ENCODE measurements at places on chromosomes 6 and 20. TPM values are rescaled to one million over a fixed set of nuclear protein-coding genes. Genes with fewer than 3 reads are reported as not detected.

GRCh38 chr6:32603888-32604287, 14.2 kb upstream of the HLA-DRB1 start:
- no peak for DNase-seq

DNA sequence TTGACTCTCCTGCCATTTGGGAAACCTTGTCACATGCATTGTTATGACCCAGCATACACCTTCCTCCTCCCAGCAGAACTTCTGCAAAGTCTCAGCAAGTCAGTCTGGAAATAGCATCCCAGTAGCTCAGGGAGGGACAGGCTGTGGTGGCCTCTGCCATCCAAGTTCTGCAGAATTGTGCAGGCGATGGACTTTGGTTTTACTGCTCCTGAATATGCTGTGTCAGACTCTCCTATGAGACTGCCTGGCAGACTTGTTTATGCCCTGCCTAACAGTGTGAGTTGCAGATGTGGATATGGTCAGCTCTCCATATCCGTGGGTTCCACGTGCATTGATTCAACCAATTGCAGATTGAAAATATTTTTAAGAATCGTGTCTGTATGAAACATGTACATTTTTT, 52.8 kb downstream of the SNRNP48 start:
- DNase-seq = no peak

DNA sequence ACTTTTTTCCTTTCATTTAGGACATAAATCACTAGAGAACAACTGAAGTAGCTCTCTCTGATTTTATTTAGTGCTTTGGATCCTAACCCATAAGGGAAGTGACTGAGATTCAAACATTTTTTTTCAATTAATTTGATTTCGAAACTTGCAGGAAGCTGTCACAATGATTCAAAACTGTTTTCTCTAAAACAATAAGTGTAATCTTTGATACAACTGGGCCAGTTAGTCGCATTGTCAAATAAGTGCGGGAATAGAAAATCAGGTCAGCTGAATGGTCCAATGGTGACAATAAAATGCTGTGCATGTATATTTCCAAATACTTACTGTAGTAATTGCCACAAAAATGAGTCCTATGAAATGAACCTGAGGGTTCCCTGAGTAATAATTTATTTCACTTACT, 930.8 kb downstream of the TFAP2A start:
- DNase-seq = no peak

DNA sequence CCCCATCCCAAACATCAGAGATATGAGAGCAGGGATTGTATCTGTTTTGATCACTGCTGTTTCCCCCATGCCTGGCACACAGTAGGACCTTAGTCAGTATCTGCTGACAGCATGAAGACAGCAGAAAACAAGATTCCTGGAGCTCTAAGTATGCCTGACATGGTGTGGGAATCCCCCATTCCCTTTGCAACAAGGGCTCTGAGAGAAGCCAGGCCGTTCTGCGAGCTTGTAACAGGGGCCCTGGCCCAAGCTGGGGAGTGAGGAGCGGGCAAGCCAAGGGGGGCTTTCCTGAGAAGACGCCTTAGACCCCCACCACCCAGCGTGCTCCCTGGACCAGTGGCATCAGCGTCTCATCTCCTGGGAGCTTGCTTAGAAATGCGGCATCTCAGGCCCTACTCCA, 25.2 kb downstream of the PREX1 start:
- DNase-seq = no peak

GRCh38 chr6:90586546-90586835, 381 bp downstream of the MAP3K7 start:
- DNase-seq = no peak

- no peak for DNase-seq
Observed at GRCh38 chr6:41226752-41227151, 1.4 kb upstream of the TREML4 start.

GRCh38 chr6:156833755-156834154, 56.6 kb downstream of the ARID1B start:
- DNase-seq = no peak

- peak; percentile 91 for DNase-seq
Observed at GRCh38 chr20:64038565-64039292, 2.7 kb downstream of the C20orf204 start.

DNA sequence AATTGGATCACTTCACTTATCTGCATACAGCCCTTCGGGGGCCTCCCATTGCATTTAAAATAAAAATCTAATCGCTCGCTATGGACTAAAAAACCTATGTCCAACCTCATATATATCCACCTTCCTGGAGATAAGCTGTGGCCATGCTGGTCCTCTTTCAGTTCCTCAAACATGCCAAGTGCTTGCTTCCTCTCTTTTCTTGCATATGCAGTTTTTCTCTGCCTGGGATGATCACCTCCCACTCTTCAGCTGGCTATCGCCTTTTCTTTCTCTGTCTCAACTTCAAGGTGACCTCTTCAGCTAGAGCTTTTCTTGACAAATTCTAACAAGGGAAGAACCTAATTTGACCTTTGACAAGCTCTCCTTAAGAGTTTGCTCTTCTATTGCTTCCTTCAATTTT, 5.6 kb upstream of the TFB1M start:
- DNase-seq = no peak

GRCh38 chr6:125949069-125949468, 7.5 kb upstream of the HINT3 start:
- no peak for DNase-seq

- no peak for DNase-seq
Observed at GRCh38 chr6:20458027-20458894, 56.6 kb downstream of the E2F3 start.

- DNase-seq = no peak
Observed at GRCh38 chr6:28587746-28588075, 62.0 kb downstream of the GPX5 start.

DNA sequence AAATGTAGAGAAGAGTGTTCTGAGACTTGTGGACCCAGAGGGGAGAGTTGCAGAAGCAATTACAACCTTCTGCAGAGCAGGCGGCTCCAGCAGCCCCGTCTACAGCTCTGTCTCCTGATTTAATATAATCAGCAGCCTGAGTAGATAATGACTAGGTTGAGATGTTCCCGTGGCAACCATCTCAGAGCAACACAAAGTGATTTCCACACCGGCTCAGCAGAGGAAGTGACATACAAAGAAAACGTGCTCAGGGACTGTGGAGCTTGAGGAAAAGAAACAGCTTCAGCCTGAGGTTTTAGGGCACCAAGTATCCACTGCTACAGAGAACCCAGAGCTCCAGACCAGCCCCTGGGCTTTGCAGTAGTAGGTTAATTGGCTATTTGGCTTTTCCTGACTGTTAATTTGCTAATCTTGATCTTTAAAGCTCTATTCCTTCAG, 136.4 kb downstream of the MTFR2 start:
- no peak for DNase-seq

- DNase-seq = no peak
Observed at GRCh38 chr6:154901876-154902552, 93.1 kb upstream of the TIAM2 start.

- DNase-seq = no peak
Observed at GRCh38 chr6:20835315-20836010, 301.2 kb downstream of the CDKAL1 start.

GRCh38 chr6:159250633-159251032, 81.4 kb downstream of the FNDC1 start:
- no peak for DNase-seq

DNA sequence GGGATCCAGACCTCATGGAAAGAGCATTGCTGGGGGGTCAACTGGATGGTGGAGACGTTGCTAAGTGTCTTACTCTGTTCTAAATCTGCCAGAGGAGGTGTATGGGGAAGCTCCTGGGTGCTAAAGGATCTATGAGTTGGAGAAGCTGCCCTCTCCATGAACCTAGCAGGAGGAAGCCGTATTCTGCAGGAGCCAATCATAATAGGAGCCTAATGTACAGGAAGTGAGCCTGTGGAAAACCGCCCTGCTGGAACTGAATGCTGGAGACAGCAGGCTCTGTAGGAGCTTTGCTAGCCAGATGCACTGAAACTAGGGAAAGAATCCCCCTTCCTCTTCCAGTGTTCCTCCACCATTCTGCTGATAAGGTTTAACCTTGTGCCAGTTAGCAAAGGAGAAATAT, 10.9 kb downstream of the CASP8AP2 start:
- no peak for DNase-seq

GRCh38 chr6:93423542-93423941, 4.2 kb upstream of the EPHA7 start:
- DNase-seq = no peak

DNA sequence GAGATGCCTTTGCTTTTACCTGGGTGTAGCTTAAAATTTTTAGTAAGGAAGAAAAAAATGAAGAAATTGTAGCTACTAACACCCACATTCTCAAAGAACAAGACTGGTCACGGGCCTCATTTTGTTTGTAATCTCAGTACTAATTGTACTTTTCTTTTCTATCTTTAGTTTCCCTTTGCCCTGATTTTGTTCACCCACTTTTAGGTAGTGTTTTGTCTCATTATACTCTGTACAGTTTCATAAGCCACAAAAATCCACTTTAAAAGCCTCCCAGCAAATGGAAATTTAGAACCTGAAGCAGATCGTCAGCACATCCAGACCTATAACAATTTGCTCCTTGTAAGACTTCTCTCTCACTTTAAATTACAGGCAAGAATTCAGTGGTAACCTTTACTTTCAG, 43.3 kb downstream of the TP53INP2 start:
- no peak for DNase-seq

GRCh38 chr20:48747840-48748414, 79.9 kb downstream of the PREX1 start:
- DNase-seq = no peak

DNA sequence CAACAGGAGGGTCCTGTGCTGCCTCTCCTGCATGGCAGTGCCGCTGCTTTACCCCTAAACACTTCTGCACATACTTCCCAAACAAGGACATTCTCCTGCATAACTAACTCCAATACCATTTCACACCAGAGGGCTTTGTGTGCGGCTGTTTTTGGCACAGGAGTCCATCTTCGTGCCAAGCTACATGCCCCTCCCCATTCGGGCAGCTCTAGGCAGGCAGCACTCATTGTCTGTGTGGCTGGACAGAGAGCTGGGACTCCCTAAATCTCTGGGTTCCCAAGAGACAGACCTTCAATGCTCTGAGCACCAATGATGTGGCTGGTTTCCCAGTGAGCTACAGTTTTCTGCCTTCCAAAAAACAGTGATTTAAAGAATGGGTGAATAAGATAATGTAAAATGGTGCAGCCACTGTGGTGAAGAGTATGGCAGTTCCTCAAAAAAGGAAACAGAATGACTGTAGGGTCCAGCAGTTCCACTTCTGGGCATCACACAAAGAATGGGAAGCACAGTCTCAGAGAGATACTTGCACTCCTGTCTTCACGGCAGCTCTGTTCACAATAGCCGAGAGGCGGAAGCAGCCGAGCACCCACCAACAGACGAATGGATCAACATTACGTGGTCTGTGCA, 80.3 kb upstream of the DUSP22 start:
- DNase-seq = no peak

- no peak for DNase-seq
Observed at GRCh38 chr6:1749041-1749440, 139.3 kb downstream of the FOXC1 start.

- no peak for DNase-seq
Observed at GRCh38 chr6:33708516-33709204, 2.8 kb downstream of the UQCC2 start.

- DNase-seq = no peak
Observed at GRCh38 chr6:35894776-35895175, 26.1 kb downstream of the SRPK1 start.

- no peak for DNase-seq
Observed at GRCh38 chr6:46789434-46790354, 3.5 kb upstream of the MEP1A start.

The PLAGL1 gene
- 11.3 TPM for total RNA-seq

The PRICKLE4 gene
- total RNA-seq = not detected

The MMP24 gene
- 0.20 TPM for total RNA-seq

The LAMA5 gene
- 0.54 TPM for total RNA-seq

The SPDEF gene
- not detected for total RNA-seq

The SLC25A27 gene
- total RNA-seq = 0.88 TPM

The C6orf62 gene
- 161 TPM for total RNA-seq

The PDYN gene
- total RNA-seq = not detected

The TCF19 gene
- total RNA-seq = 83.3 TPM

The PPP1R3G gene
- total RNA-seq = 0.17 TPM

The ZNF165 gene
- 1.3 TPM for total RNA-seq

The KHDC1 gene
- total RNA-seq = 3.2 TPM

The CNR1 gene
- total RNA-seq = not detected

The CD93 gene
- 0.47 TPM for total RNA-seq

The MLIP gene
- not detected for total RNA-seq

The TPD52L1 gene
- not detected for total RNA-seq

The NTSR1 gene
- total RNA-seq = 0.37 TPM

All from activated naive CD8-positive, alpha-beta T cell treated with anti-CD3 and anti-CD28 coated beads, Interleukin-2, amount 10 ng/mL, durations not matched to agents 7 days and 5 days (primary cell).